Memory B cell (primary cell): ENCODE measurements at places on chromosomes 2 and 18.

DNA sequence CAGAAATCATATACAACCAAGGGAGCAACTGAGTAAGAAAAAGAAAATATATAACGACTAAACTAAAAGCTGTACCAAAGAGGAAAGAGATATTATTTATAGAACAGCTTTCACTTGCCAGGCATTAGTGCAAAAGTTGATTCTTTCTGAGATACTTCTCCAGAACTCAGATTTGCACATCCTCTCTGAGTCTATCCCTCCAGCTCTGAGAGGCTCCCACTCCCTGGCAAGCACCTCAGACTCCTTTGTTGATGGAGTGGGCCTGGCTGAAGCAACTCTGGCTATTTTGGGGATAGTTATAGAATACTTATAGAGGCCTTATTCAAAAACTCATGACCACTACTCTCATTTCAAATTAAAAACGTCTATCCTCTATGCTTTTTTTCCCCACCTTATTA lies 501.6 kb upstream of the TNP1 start:
- DNase-seq: no peak

DNA sequence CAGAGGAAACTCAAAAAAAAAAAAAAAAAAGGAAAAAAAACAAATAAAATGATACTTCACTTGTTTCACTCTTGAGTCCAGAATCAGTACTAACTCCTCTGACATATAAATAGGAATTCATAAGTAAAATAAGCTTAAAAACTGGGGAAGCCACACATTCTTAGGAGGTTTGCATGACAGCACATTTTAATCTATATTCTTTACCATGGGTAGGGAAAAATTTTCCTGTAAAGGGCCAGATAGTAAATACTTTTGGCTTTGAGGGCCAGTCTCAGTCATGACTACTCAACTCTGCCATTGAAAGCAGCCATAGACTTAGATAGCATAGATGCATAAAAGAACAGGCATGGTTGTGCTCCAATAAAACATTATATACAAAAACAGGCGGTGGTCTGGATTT lies 145.2 kb downstream of the BCL11A start:
- no peak for DNase-seq

GRCh38 chr2:160512491-160512890 lies 18.9 kb upstream of the RBMS1 start:
- DNase-seq: no peak

DNA sequence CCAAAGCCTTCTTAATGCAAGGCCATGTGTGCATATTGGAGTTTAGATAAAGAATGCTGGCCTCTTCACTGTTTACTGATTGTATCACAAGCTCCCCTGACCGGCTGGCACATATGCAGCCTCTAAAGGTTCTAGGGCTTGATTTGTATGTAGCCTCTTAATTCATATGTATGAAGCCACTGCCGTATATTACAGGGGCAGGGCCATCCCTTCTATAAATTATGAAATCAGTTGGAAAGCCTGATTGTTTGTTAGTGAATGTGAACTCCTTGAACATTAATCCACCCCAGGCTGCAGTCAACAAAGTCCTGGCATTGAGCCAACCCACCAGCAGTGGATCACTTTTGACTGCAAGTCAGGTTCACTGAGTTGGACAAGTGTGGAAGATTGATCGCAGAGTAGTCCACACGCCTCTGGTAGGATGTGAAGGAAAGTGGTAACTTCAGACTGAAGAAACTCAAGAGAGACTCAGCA lies 61.6 kb upstream of the PARD3B start:
- DNase-seq: no peak

- no peak for DNase-seq
Measured at GRCh38 chr2:60796573-60797509, 40.8 kb downstream of the PAPOLG start.

DNA sequence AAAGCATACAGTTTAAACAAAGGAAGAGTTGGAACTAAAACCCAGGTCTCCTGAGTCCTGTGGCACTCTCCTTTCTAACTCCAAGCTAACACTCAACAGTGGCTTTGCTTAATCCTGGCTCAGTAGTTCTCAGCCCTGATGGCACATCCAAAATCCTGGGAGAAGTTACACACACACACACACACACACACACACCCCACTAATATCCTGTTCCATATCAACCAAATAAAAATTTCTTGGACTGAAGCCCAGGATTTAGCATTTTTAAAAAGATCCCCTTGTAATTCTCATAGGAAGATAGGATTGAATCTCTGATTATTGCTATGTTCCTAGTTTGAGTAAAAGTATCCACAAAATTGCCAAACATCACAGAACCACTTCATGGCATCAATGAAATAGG lies 136.1 kb upstream of the RIOK3 start:
- DNase-seq: no peak
